ENCODE measurements at places on chromosomes 5 and 9.

- DNase-seq: no peak
Measured at GRCh38 chr5:145983446-145983845, 47.1 kb downstream of the SH3RF2 start.

GRCh38 chr9:131631306-131631705, 86.0 kb downstream of the PRRT1B start:
- no peak for DNase-seq

- DNase-seq: no peak
Measured at GRCh38 chr9:78932849-78933627, 636.1 kb downstream of the PSAT1 start.

DNA sequence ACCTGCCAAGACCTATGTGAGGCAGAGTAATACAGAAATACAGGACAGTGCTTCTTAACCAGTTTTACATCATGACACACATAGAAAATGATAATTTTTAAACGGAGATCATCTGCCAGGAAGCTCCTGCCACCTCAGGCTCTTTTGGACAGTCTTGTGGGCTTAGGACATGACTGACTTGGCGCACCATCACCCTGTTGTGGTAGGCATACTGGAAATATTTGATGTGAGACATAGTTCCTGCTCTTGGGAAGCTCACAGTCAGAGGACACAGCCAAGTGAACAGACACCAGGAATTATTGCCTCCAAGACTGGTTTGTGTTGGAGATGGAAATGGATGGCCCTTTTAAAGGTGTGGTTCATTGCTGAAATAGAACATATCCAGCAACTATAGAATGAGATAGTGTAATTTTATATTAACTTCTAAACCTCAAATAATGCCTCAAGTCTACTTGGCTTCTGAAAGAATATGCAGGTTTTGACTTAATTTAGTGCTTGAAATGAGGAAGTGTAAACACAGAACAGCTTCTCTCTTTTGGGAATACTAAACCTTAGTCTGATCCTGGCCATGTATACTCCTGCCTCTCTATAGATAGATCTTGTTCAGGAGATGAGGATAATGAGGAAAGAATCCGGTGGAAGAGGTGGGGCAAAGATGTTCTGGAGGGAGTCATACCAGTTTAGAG, 19.7 kb downstream of the CPEB4 start:
- DNase-seq: no peak

GRCh38 chr5:43281840-43282658, 31.2 kb downstream of the HMGCS1 start:
- no peak for DNase-seq

DNA sequence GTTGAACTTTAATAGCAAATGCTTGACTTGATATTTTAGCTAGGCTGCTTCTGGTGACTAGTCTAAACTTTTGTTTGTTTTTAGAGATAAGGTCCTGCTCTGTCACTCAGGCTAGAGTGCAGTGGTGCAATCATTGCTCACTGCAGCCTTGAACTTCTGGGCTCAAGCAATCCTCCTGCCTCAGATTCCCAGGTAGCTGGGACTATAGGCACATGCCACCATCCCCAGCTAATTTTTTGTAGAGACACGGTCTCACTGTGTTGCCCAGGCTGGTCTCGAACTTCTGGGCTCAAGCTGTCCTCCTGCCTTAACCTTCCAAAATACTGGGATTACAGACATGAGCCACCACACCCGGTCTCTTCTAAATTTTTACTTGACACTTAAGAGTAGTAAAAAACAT, 20.7 kb downstream of the CDC37L1 start:
- DNase-seq: no peak

DNA sequence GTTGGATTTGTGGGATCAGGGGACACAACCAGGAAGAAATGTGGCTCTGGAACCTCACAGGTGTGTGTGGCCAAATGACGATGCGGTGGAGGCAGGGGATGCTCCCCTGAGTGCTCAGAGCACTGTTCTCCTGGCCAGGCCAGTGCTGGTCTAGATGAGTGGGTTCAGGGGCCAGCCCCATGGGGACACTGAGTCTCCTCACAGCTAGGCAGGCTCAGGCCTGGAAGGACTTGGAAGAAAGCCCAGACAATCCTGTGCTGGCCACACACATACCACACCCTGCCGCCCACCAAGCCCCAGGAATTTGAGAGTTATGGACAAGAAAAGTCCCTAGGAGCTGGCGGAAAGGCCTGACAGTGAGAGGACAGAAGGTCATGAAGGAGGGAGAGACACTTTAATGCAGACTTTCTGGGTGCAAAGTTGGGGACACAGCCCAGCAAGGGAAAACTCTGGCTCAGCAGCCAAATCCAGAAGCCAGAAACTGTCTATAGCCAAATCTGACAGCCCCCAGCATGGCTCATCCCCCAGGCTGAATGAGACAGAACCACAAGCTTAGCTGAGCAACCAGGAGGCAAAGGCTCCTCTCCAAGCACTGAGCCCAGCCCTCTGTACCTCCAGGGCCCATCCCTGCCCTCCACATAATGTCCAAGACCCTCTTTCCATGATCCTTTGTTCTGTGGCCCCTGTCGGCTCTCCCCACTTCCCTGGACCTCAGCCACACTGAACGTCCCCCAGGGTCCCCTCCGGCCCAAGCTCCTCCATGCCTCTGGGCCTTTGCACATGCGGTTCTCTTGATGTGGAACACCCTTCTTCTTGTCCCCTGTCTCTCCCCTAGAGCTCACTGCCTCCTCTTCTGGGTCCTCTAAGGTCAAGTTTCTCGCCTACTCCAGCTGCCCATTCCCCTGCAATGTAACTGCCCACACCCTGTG, 22.4 kb downstream of the LHX6 start:
- no peak for DNase-seq

- no peak for DNase-seq
Measured at GRCh38 chr5:6873359-6873758, 160.1 kb downstream of the TENT4A start.

GRCh38 chr5:73093943-73094342, 26.4 kb upstream of the TMEM171 start:
- no peak for DNase-seq

DNA sequence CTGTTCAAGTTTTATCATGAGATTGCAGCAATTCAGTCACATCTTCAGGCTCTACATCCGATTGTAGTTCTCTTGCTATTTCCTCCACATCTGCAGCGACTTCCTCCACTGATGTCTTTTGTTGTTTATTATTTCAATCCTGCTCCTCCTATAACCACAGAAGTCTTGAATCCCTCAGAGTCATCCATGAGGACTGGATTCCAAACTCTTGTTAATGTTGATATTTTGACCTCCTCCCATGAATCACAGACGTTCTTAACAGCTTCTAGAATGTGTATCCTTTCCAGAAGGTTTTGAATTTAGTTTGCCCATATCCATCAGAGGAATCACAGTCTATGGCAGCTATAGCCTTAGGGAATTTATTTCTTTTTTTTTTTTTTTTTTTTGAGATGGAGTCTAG, 3.6 kb downstream of the FBXO38 start:
- DNase-seq: no peak

DNA sequence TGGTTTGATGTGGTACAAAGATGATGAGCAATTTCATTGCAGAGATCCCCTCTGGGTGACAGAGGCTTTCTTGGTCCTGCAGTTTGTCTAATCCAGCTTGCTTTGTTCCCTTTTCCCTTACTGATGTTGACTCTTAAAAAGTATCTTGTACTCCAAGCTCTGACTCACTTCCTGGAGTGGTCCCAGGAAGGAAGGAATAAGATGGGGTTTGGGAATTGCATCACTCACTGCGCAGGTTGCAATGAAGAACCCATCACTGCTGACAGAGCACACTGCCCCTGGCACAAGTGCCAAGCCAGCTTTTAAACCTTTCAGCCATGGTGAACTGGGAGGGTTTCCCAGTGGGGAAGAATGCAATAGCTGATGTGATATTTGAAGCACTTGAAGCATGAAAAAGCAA, 662.2 kb upstream of the CTNND2 start:
- no peak for DNase-seq

DNA sequence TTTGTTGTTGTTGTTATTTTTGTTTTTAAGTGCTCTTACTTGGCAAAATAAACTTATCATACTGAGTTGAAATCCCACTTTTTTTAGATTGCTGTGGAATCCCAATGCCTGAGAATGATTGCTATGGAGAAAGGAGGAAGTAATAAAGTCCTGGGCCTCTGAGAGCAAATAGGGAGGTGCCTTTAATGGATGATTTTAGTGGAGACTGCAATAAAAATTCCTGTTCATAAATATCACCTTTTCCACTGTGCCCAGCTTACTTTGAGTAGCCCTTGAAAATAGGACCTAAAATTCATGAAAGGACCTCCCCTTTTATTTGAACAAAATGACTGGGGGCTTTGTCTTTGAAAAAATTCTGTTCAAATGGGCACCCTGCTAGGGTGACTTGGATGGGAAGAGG, 21.8 kb upstream of the ANKH start:
- DNase-seq: no peak

- DNase-seq: no peak
Measured at GRCh38 chr5:177132136-177133095, 1.2 kb upstream of the NSD1 start.

DNA sequence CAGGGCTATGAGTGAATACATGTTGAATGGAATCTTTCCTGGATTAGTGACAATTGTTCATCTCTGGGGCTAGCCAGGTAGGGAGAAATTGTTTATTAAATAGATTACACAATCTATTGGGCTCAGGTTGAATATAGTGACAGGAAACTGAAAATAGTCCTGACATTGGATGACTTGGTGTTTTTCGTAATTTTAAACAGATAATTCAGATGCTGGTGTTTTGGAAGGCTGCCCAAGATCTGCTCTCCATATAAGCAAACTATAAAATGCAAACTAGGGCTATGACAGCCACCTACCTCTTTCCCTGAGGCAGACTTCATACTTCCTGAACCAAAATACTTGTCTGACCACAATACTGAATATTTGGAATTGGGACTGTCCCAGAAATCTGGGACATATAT, 99.1 kb downstream of the ENC1 start:
- DNase-seq: no peak

- no peak for DNase-seq
Measured at GRCh38 chr9:34405719-34406118, 29.0 kb upstream of the MYORG start.

- DNase-seq: no peak
Measured at GRCh38 chr5:40606077-40606765, 73.5 kb upstream of the PTGER4 start.

- no peak for DNase-seq
Measured at GRCh38 chr9:114047717-114048116, 30.4 kb downstream of the AMBP start.

DNA sequence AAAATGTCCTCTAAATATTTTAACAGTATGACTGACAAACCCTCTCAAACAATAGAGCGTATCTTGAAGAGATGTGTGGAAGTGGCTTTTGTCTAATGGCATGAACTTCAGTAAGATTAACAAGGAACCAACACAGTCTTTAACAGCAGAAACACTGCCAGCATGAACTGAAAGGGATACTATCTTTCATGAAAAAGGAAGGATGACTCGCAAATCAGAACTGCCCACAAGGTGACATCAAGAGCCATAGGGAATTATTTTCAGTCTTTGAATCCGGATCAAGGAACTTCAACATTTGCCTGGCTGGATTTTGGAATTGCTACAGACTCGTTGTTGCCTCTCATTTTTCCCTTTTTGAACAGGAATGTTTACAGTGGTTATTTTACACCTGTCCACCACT, 5.1 kb upstream of the HEXB start:
- DNase-seq: no peak

DNA sequence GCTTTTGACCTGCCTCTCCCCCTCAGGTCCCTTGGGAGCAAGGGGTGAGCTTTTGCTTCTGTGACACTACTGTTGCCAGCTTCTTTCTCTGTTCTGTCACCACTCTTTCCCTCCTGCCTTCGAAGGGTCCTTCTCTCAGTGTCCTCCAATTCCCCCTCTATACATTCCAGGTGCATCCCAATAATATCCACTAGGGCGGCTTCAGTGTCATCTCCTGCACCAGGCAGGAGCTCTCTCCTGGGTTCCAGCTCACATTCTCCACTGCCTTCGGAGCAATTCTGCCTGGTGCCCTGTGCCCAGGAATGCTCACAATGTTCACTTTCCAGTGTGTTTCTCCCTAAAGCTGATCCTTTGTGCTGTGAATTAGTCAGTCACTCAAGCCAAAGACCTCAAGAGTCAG, 83.9 kb upstream of the CXCL14 start:
- DNase-seq: no peak

- DNase-seq: no peak
Measured at GRCh38 chr5:169945831-169946261, 34.4 kb downstream of the INSYN2B start.

- no peak for DNase-seq
Measured at GRCh38 chr5:17076272-17076671, 140.2 kb upstream of the MYO10 start.

DNA sequence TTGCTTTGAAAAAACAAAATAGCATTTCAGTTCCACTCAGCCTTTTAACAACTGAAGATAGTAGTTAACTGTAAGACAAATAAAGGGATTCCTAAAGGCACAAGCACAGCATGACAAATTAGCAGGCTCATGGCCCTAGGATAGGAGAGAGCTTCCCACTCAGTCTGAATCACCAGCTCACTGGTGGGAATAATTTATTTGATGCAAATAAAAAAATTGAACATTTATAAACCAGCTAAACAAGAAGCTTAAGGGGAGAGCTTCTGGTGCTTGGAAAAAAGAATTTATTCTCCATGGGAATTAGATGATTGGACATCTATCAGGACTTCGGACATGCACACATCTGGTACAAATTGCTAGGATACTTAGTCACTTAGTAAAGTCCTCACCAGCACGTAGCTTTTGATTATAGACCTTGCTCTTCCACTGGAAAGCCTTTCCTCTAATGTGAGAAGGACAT, 294.1 kb upstream of the TNC start:
- DNase-seq: no peak

DNA sequence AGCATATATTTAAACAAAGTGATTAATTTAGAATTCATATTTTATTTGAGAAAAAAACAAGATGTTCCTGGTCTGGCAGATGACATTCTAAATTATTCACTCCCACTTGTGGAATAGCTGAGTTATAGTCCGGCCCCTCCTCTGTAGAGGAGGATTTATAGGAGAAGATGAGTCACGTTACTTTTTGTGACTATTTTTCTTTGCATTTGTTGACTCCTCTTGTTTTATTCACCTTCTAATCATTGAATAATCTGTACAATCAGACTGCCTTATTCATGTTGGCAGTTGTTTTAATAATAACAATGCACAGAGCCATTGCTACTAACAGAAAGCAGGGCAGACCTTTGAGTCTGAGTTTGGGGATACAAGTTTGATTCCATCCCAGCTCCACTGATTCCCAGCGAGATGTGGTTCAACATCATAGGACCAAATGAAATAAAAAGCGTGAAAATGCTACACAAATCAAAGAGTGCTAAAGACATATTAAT, 23.2 kb downstream of the DOCK8 start:
- DNase-seq: no peak

- no peak for DNase-seq
Measured at GRCh38 chr5:116524051-116524904, 50.3 kb downstream of the SEMA6A start.

- no peak for DNase-seq
Measured at GRCh38 chr9:92424340-92424739, at the start of gene OMD. Gene OMD (minus strand): TSS chr9:92424471. CDS start chr9:92417558, 6,913 bp downstream.

GRCh38 chr5:13536933-13537332, 407.6 kb downstream of the DNAH5 start:
- no peak for DNase-seq

GRCh38 chr5:118224546-118224945, 763.8 kb downstream of the DTWD2 start:
- no peak for DNase-seq
